Activated CD4-positive, alpha-beta T cell treated with anti-CD3 and anti-CD28 coated beads, Interleukin-2, Interleukin-4, amounts not matched to agents 100 ng/mL and 50 ng/mL, durations not matched to agents 16 hours and 8 hours (primary cell): ENCODE measurements at places on chromosomes 13 and 19.

GRCh38 chr13:50512474-50513299 lies 330.8 kb downstream of the DLEU7 start:
- peak; percentile 32 for DNase-seq

GRCh38 chr13:21584973-21585592 lies 18.9 kb downstream of the MICU2 start:
- no peak for DNase-seq

GRCh38 chr19:39406656-39407409 lies at the start of gene ZFP36:
TSS of gene ZFP36 (plus strand) at chr19:39406847. CDS start at chr19:39406905, 58 bp downstream.
- peak; percentile 92 for DNase-seq

- DNase-seq = peak; percentile 42
These were observed 798 bp downstream of the SLC1A5 start for GRCh38 chr19:46787331-46788261.

DNA sequence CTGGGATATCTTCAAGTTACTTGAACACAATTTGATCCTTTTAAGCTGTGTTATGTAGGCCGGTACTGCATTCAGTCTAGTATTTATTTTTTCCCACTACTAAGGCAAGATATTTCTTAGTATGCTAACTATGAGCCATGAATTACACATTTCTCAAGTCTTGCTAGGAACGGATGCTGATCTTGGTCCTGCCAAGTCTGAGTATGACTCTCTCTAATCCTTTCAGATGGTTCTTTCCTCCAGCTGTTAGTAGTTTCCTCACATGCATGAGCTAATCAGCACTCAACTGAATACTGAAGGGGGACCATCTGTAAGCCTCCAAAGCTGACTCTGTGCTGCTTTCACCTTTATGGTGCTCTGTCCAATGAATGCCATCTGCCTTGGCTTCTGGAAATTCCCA lies 460.3 kb downstream of the KCTD12 start:
- DNase-seq = no peak

GRCh38 chr19:43479226-43479625 lies 13.8 kb upstream of the LYPD3 start:
- DNase-seq = no peak
